ENCODE measurements at places on chromosomes 2 and 18.

GRCh38 chr18:79988071-79988450 is 302 bp downstream of the TXNL4A start:
- DNase-seq = peak; percentile 78

DNA sequence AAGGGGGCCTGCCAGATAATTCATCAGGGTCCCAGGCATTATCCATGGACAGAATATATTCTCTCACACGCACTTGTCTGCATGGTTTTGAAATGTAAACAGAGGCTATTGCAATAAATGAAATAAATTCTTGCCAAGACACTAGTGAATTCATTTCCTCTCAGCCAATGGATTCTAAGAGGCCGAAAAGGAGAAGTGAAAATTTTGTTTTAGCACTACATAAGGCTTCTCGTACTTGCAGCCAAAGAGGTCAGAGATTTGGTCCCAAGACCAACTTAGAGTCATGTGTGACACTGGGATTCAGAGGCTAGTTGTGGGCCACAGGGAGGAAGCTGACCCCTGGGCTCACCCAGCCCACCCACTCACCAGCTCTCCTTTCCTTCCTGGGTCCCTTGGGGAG is 184.1 kb upstream of the GLI2 start:
- no peak for DNase-seq

- DNase-seq = no peak
Measured at GRCh38 chr2:111712361-111712760, 171.6 kb downstream of the ANAPC1 start.

GRCh38 chr2:27021253-27022049 is 11.3 kb upstream of the TMEM214 start:
- no peak for DNase-seq

GRCh38 chr2:168320267-168320666 is 72.9 kb upstream of the STK39 start:
- no peak for DNase-seq

GRCh38 chr2:96324721-96325040 is 436 bp upstream of the ITPRIPL1 start:
- DNase-seq = no peak

DNA sequence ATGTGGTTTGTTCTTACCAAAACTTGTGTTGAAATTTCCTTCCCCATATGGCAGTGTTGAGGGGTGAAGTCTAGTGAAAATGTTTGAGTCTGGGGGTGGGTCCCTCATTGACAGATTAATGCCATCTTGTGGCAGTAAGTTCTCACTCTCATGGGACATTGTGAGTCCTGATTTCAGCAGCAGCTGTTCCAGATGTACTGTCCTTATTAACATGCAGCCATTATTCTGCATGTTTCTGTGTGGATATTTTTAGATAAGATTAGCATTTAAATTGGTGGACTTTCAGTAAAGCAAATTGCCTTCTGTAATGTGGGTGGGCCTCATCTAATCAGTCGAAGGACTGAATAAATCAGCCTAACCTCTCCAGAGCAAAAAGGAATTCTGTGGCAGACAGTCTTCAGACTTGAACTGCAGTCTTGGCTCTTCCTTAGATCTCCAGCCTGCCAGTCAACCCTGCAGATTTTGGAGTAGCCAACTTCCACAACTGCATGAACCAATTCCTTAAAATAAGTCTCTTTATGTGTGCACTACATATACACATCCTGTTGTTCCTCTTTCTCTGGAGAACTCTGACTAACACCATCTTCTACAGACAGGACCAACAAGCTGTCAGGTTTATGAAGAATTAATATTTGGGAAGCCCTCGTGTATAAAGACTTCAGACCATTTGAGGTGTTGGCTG is 138.7 kb upstream of the ZNF516 start:
- no peak for DNase-seq

DNA sequence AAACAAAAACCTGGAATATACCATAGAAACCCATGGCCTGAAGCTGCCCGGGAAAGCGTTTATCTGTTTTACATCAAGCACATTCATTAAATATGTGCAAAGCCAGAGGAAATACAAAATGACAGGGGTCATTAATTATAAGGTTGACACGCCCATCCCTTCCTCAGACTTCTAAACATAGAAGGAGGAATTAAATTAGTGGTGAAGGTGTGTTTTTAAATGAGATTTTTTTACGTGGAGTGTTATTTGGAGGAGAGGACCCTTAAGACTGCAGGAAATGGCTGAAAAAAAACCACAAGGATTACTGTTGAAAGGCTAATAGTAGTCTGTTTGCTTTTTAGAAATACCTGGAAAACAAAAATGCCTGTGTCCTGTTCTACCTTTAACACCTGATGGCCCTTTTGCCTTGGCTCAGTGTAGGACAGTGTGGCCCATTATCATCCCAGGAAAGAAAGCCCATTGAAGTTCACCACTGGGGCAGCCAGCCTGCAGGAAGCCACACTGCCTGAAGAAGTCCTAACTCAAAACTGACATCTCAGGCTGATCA is 123.2 kb downstream of the EPHA4 start:
- DNase-seq = no peak

GRCh38 chr18:28905509-28905908 is 728.6 kb upstream of the CDH2 start:
- DNase-seq = no peak

DNA sequence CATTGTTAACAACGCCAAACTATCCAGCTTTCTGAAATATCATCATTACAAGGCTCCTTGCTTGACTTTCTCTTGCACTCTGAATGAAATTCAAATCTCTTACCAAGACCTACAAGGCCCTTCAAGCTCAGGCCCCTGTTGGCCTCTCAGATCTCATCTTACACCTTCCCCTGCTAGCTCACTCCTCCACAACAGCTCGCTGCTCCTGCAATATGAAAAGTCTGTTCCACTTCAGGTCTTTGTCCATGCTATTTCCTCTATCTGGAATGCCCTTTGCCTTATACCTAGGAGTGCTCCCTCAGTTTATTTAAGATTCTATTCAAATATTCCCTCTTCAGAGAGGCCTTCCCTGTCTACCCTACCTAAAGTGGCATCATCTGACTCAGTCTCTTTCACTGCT is 91.7 kb downstream of the SESTD1 start:
- no peak for DNase-seq

DNA sequence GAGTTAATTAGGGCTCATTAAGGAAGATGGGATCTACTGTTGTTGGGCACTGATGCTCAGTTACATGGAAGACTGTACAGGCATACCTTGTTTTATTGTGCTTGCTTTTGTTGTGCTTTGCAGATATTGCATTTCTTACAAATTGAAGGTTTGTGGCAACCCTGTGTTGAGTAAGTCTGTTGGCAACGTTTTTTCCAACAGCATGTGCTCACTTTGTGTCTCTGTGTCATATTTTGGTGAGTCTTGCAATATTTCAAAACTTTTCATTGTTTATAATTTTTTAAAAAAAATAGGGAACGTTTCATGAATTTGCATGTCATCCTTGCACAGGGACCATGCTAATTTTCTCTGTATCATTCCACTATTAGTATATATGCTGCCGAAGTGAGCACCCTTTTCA is 15.6 kb downstream of the PHLPP1 start:
- no peak for DNase-seq

- DNase-seq = no peak
Measured at GRCh38 chr2:201779901-201780673, 646 bp downstream of the ALS2 start.

DNA sequence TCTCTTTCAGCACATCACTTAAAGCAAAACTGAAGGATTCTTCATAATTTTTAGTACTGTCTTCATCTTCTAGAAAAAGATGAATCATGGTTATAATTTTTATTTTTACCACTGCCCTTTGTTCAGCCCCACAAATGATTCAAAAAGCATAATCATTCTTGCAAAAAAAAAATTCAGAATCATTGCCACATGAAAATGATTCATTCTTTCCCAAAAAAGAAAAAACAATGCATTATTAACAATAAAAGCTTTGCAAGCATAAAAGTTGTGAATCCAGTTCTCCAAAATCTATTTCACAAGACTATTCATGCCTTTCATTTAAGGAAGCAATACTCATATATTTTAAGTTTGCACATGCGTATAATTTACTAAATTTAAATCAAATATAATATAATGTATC is 204.8 kb downstream of the RBM43 start:
- DNase-seq = no peak

DNA sequence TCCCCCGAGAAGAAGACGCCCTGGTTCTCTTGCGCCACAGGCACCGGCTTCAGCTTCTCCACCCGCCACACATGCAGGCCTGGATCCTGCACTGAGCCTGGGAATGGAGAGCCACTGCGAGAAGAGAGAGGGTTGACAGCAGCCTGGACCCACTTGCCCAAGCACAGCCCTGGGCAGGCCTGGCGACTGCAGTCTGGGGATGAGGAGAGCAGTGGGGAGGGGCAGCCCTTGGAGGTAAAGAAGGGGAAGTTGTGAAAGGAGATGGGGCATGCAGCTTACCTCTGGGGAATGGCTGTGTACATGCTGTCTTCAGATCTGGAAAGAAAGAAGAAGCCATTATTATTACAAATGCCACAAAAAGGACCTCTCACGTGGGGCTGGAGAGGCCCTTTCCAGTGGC is 8.3 kb downstream of the CAPG start:
- no peak for DNase-seq

- no peak for DNase-seq
Measured at GRCh38 chr2:234564699-234565098, 67.8 kb upstream of the ARL4C start.

GRCh38 chr18:31230495-31230894 is 67.8 kb upstream of the DSC1 start:
- no peak for DNase-seq

DNA sequence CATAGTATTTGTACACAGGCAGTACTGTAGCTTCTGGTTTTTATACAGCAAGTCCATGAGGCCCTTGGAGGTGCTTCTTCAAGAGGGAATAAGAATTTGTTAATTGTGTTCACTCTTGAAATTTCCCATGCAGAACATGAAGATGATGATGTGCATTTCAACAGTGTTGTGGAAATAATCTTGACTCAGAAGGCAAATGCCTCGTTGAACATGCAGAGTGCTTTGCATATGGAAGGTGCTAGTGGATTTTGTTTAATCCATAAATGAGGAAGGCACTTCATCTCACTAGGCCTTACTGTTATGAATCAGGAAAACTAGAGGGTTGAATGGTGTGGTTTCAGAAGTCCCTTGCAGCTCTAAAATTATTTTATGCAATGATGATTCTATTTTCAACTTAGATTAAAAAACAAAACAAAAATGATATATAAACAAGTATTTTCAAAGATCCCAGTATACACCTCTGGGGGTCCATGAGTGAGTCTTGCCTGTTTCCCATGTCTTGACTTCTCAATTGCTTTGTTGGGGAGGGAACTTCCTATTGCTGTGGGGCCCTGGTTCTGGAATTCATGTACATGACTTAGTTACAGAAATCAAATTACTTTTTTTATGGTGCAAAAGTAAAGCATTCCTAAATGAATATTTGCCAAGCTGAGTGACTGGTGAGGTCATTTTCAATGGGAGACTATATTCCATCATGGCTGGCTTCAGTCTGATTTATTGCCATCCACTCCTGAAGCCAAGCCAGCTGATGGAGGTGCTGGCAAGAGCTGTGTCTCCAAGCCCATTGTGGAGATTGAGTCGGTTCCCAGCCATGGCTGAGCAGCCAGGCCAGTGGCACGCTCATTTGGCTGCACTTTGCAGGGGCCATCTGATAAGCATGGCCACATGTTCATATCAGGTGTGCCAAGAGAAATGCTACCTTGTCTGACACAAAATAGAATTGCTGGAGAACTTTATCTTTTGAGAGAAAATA is 56.5 kb downstream of the MGAT5 start:
- DNase-seq = no peak

- DNase-seq = no peak
Measured at GRCh38 chr2:167271932-167272331, 383.7 kb downstream of the XIRP2 start.

- no peak for DNase-seq
Measured at GRCh38 chr2:144776766-144777165, 256.8 kb upstream of the ZEB2 start.

GRCh38 chr2:84959095-84959565 is 11.8 kb upstream of the KCMF1 start:
- DNase-seq = no peak

DNA sequence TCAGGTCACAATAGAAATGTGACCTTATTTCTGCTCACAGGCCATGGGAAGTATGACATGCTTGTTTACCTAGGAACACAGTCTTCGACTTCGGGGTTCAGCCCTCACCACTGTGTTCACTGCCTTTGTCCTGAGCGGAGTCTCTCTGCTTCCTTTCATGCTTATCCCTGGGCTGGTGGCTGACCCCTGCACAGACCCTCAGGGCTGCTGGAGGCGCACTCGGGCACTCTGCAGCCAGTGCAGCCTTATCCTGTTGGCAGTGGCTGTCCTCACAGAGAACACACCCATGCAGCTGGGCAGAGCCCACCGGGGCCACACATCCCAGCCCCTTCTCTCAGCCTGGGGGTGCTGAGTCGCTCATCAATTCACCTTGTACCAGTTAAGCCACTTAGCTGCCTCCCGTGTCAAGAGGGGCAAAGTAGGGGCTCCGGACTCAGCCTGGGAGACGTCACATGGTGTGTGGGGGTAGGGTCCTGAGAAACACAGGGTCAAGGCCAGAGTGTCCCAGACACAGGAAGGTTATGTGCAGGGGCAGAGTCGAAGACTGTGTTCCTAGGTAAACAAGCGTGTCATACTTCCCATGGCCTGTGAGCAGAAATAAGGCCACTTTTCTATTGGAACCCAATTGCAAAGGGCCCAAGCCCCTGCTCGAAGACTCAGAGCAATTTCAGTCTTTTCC is 107.5 kb downstream of the FAM210A start:
- no peak for DNase-seq

GRCh38 chr2:73290049-73290839 is 3.1 kb downstream of the EGR4 start:
- DNase-seq = peak; percentile 33

DNA sequence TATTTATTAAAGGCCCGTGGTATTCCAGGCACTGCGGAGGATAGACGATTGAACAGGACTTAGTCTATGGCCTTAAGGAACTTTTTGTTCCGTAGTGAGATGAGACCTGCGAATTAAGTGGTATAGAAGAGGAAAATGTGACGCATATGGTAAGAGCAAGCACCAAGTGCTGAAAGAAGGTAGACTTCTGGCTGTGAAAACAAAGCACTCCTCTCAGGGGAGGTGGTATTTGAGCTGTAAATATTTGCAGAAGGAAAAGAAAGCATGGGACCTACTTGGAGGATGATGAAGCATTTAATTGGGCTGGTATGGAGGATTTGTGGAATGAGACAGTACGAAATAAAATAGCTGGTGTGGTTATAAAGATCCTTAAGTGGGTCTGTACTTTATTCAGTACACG is 62.5 kb downstream of the GPR39 start:
- no peak for DNase-seq

DNA sequence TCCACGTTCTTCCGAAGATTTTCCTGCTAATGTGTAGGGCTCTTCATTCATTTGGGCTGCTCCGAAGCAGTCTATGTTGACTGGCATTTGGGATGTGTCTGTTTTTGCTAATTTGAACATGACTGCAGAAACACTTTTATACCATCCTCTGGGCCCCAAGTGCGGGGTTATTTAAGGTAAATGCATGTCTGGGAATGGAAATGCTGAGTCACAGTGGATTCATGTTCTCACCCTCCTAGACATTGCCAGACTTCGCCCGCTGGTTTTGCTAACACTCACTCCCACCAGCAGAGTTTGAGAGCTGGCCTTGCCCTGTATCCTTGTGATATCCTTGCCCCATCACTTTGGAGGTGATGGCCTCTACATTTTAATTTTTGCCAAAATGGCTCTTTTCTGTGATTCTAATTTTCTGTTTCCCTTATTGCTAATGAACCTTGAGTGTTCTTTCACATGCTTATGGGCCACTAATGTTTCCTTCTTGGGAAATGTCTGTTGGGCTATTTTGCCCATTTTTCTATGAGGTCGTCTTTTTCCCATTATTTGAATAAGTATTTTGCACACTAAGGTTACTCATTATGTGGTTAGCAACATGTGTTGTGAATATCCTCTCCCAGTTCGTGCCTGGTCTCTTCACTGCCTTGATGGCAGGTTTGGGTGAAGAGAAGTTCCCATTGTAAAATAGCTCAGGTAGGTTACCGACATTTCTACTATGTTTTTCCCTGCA is 204.1 kb downstream of the GLI2 start:
- DNase-seq = no peak

Data from naive B cell (primary cell).